ENCODE measurements at places on chromosomes 5 and 9.

GRCh38 chr5:109192555-109193281 lies 217.1 kb downstream of the PJA2 start:
- no peak for DNase-seq

DNA sequence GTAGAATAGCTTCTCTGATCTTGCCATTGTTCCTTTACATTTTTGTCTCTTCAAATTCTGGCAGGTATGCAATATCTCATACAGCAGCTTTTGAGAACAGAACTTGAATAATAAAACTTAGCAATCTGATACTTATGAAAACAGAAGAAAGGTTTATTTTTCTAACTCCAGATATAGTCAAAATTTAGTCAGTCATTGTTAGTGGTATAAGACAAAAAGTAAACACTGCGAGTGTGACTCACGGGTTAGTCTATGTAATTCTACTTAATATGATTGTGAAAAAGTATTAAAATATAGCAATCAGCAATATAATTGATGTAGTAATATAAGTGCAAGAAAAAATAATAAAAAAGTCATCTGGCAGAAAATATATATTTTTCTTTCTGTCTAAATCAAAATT lies 910.4 kb downstream of the DNAH5 start:
- DNase-seq: no peak

DNA sequence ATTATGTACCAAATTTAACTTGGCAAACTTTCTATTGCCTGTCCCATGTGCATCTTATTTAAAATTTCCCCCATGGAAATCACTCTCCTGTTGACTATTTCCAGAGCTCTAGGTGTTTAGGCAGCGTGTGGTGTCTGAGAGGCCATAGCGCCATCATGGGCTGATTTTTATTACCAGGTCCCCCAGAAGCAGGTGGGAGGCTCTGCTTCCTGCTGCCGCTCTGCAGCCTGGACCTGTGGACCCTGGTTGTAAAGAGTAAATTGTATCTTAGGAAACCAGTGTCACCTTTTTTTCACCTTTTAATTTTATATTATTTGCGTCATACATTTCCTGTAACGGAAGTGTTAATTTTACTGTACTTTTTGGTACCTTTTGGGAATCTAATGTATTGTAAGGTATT lies 6.4 kb downstream of the HNRNPAB start:
- no peak for DNase-seq

DNA sequence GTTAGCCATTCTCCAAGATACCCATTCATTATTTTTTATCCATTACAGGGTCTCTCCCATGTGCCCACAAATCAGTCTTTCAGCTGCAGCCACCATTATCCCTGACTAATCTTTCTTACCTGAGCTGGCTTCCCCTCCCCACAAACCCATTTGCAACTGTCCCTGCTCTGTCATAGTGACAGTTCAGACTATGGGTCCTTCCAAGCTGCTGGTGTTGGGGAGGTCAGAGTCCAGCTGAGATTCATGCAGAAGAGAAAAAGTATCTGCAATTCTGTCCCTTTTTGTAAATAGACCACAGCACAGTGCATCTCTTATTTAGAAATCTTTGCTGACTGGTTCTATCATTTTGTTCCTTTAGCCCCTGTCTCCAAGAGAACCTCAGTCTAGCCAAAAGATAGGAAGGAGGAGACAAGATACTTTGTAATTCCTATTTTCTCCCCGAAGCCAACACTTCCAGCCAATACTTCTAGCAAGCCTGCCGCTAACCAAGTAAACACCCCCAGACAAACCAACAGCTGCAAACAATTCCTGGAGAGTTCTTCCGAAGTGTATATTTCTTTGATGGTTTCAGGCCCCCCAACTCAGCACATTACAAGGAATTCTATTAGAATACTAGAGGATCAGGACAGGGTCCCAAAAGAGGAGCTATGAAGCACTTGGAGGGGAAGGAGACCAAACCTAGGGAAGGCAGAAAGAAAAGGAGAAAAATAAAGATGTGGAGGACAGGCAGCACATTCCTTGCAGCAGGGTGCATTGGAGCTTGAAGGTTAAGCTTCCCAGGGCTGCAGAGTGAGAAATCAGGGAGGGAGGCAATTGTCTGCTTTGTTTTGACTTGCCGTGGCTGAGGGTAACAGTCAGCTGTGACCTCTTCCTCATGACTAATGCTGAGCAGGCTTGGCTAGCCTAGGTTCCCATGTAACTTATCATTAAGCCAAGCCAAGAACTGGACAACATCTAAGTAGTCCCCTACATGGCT lies 148.5 kb downstream of the SGCD start:
- DNase-seq: no peak

GRCh38 chr9:136541709-136542108 lies 4.1 kb downstream of the NOTCH1 start:
- DNase-seq: no peak

DNA sequence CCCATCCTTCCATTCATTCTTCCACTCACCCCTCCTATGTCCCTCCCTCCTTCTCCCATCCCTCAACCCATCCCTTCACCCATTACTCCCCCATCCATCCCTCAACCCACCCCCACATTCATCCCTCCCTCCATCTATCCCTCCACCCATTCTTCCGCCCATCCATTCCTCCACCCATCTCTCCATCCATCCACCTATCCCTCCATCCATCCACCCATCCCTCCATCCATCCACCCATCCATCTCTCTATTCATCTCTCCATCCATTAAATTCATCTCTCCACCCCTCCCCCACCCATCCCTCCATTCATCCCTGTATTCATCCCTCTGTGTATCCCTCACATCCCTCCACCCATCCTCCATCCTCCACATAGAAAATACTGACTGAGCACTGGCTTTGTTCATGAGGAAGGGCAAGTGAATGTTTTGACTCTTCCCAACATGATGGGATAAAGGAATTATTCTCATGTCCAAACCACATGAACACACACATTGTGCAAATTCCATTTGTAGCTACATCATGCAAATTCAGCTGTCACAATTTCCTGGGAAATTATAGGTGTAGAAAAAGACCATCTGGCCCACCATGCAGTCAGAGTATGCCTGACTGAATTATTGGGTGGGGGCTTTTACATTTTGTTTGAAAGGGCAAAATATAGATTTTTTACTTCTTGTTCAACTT lies 6.9 kb upstream of the VAV2 start:
- no peak for DNase-seq

DNA sequence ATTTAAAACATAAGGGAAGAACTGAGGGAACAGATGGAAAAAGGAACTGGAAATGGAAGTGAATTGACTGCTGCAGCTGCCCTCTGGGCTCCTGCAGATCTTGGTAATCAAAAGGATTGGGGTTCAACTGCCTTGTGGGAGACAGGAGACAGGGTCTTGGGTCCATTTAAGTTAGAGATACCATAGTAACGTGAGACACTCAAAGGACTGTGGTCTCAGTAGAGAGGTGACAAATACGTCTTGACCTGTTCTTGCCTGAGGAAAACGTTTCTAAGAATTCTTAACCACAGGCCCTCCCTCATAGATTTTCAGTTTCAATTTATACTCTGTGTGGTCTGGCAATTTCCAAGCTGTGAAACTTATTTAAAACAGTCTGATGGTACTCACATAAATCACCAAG lies 100.8 kb upstream of the DHFR start:
- DNase-seq: peak; percentile 31

DNA sequence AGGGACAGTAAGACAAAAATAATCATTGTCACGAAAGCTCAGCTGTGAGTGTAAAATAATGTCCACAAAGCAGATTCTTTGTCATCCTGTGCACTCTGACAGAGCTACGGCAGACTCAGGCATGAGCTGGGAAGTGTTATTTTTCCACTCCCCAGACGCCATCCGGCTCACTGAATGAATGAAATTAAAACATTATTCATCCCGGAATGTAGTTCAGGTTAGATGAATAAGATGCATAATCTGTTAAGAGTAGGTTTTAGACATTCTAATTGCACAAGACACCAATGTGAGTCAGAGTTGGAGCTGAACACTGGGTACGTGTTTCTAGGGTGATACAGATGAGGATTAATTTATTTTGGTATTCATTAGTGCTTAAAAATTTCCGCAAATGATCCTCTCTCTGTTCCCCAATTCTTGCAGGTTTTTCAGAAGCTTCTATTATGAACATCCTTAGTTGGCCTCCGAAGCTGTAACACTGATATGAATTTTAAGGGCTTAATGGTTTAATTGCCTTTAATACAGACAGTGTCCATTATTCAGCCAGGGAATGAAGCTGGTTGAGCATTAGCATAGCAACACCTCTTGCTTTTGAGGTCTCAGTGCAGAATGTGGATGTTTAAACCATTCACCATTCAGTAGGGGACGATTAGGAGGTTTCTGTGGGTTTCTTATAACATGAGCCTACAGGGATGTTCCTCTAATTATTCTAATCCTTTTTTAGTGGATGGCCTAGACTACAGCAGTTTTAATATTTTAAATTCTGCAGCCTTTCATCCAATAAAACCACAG lies 65.6 kb upstream of the FRRS1L start:
- DNase-seq: no peak

DNA sequence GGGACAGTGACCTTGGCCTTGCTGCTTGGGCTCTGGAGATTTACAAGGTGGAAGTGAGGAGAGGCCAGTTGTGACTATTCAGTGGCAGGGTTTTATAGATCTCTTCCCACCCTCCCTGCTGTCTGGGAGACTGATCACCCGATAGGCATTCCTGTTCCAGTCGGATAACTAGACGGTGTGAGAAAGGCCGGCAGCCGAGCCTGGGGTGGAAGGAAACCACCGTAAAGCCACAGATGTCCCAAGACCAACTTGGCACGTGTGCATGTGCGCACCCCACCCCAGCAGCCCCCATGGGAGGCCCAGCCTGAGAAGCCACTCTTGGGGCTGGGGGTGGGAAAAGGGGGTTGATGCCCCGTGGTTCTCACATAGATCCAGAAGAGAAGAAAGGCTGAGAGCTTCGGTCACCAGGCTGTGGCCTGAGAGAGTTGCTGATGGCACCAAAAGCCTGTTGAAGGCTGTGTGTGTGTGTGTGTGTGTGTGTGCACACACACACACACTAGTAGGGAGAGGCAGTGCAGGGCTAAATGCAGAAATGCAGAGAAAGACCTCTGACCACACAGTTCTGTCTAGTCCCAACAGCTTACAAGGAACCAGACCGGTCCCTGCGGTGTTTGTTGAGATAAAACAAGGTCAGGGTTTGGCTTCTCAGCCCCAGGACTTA lies 225.8 kb downstream of the FANCC start:
- no peak for DNase-seq

DNA sequence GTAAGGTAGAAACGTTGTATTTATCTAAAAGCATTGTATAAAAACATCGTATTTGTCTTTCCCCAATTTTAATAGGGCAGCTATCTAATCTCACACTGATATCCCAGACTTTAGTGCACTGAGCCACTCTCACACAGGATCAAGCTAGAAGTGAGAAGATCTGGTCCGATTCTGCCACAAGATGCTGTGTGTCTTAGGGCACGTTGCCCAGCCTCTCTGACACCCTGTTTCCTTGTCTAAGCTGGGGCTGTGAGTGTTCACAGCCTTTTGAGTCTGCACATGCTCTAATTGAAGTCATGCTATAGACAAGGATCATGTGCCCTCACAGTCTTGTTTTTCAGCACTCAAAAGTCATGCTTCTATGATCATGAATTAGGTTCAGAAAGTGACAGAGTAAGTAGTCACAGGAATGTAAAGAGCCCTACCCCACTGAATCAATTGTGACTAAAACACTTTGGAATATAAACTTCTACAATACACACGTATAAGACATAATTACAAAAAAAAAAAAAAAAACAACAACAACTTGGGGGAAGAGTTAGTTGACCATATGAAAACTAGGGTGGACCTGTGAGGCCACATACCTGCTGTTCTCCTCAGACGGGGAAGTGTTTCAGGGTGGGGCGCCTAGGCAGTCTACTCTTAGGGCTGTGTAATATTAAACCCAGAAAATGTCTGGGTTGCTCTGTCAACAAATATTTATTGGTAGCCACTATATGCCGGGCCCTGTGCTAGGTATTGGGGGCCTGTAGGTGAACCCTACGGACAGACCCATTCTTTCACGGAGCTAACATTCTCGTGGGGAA lies 893 bp upstream of the ABLIM3 start:
- no peak for DNase-seq

DNA sequence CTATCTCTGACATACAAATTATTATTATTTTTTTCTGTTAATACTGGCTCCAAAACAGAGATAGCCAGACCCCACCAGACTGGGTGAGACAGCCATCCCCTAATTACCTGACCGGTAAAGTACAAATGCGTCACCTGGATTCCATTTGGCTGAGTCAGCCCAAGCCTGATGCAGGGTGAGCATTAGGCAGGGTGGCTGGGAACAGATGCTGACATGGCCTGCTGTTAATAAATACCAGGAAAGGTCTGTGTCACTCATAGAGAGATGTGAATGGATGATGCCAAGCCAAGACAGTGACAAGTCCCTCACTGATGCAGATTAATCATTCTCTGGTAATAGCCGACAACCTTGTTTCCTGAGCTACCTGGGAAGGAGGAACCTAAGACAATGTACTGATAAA lies 183.5 kb downstream of the TRIM32 start:
- no peak for DNase-seq

GRCh38 chr5:100165309-100165708 lies 369.9 kb upstream of the FAM174A start:
- no peak for DNase-seq

- no peak for DNase-seq
Observed at GRCh38 chr5:159185773-159186172, 23.6 kb downstream of the RNF145 start.

GRCh38 chr5:122358372-122358979 lies 46.4 kb downstream of the SNCAIP start:
- DNase-seq: no peak

- no peak for DNase-seq
Observed at GRCh38 chr5:173333925-173334661, 5.9 kb upstream of the STC2 start.

- DNase-seq: no peak
Observed at GRCh38 chr5:102341681-102342288, 45.7 kb upstream of the SLCO4C1 start.

- DNase-seq: no peak
Observed at GRCh38 chr9:12732971-12733370, 39.8 kb downstream of the TYRP1 start.
